Activated CD4-positive, alpha-beta T cell treated with anti-CD3 and anti-CD28 coated beads, Interleukin-2, Interleukin-6, amounts not matched to agents 100 ng/mL and 50 ng/mL, durations not matched to agents 16 hours and 8 hours (primary cell): ENCODE measurements at places on chromosomes 4 and X.
A peak's percentile ranks its signal among the peaks of the same experiment; 100 is the strongest.

- no peak for DNase-seq
Observed at GRCh38 chrX:119013164-119013563, 38.7 kb downstream of the LONRF3 start.

DNA sequence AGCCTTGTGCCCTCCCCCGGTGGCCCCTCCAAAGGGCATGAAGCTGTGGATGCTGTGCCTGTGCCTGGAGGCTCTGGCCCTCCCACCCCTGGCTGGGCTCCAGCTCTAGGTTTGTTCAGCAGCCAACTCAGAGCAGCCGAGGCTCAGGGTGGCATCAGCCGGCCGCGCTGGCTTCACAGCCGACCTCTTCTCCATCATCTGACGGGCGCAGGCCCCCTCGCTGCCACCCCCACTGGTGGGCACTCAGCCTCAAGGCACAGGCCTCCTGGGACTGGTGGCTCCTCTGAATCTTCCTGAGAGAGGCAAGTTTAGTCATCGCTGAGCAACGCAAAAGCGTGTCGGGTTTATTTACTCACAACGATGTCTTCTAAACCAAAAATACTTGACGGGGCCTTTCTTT is 46.0 kb downstream of the PCGF3 start:
- no peak for DNase-seq

DNA sequence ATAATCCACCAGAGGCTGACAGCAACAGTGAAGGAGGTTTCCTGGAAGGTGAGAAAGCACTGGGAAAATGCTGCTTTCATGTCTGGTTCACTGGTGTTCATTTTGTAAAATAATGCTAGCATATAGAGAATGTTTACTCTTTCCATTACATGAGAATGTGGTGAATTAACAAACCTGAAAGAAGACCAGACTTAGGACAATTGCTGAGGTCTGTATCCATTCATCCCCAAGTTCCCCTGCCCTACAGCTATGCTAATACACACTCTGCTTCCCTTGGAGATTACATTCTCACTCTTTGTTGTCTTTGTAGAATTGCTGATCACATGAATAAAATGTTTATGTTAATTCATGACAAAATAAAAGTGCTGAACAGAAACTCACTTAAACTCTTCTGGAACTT is 99.5 kb downstream of the ARHGAP6 start:
- no peak for DNase-seq

DNA sequence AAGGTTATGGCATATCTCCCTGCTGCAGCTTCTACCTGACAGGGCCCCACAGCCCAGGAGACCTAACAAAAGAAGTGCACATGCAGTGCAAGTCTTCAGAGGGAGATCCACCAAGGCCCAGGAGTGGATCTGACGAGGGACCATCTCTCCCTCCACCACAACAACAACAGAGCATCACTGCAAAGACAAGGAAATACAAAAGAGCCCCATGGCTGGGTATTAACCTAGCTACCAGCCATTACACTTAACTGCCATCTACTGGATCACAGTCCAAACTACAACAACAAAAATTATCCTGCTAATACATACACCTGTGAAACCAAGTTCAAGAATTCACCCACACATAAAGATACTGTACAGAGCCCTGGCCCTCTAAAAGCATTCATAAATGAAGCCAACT is 280.2 kb upstream of the SLC7A11 start:
- peak; percentile 3 for DNase-seq

- DNase-seq = peak; percentile 59
Observed at GRCh38 chrX:118974088-118974907, at the start of gene LONRF3. Gene LONRF3 (plus strand): TSS chrX:118974618. CDS start chrX:118974781, 163 bp downstream.

GRCh38 chr4:123288309-123289025 is 108.1 kb upstream of the SPRY1 start:
- no peak for DNase-seq

DNA sequence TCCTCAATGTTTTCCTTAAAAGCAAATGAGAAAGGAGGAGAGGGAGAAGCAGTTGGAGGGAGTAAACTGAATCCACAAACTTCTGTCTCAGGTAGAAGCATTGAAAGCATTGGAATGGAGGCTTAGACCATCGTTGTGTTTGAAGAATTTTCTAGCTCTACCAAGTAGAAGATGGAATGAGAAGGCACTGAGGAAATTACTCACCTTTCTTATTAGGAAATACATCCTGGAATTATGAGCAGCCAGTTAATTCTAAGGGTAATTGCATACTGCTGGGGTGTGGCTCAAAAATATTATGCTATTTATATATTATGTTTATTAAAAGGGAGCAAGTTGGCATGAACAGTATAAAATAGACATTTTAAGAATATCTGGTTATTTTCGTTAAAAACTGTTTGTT is 12.9 kb downstream of the PGM2 start:
- no peak for DNase-seq

- DNase-seq = no peak
Observed at GRCh38 chrX:34653811-34654210, 3.3 kb downstream of the TMEM47 start.

- peak; percentile 56 for DNase-seq
Observed at GRCh38 chr4:15963001-15963451, at the start of gene FGFBP2. Gene FGFBP2 (minus strand): TSS chr4:15963175. CDS start chr4:15963129, 46 bp downstream.

DNA sequence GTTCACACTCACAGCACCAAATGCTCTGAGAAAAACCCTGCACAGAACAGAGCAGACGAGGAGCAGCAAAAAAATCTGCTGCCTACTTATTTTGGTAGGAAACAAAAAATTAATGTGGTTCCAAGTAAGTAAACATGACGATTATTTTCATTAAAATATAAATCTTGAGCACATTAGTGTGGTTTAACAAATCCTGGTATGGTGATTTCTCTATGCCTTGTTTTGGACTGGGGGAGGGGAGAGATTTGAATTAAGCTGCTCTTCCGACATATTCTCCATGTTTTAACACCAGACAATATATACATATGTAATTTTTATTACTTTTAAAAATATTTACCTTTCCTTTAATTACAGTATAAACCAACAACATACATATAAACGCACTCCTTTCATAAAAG is 1.8 kb downstream of the CAMK2D start:
- peak; percentile 28 for DNase-seq

DNA sequence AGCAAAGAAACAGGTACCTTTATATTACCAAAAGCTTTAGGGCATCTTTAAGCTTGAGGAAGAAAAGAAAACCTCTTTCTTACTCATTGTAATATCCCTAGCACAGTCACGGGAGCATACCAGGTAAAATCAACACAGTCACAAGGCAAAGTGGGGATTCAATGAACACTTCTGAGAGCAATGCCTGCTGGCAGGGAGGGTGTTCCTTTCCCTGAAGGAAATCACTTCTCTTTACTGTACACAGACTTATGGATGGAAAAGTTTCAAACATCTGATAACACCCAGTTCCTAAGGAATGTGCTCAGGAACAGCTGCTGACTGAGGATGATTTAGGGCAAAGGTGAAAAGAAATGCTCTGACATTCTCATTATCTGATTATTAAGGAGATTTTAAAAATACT is 94.8 kb downstream of the MAML3 start:
- no peak for DNase-seq

DNA sequence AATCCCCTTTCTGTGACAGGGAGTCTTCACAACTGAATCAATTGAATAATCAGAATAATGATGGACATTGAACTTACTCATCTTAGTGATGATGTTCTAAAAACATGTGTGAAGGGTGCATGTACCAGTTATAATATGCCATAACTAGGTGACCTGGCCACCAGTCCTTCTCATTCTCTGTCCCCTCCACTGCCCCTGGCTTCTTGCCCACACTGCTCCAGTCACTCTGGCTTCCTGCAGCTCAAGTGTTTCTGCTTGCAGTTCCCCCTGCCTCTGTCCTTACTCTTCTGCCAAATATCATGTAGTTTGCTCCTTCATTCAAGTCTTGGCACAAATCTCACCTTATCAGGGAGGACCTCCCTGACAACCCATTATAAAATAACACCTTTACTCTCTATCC is 168.1 kb upstream of the SLC7A11 start:
- DNase-seq = no peak
